ENCODE measurements at places on chromosomes 16 and 17.

DNA sequence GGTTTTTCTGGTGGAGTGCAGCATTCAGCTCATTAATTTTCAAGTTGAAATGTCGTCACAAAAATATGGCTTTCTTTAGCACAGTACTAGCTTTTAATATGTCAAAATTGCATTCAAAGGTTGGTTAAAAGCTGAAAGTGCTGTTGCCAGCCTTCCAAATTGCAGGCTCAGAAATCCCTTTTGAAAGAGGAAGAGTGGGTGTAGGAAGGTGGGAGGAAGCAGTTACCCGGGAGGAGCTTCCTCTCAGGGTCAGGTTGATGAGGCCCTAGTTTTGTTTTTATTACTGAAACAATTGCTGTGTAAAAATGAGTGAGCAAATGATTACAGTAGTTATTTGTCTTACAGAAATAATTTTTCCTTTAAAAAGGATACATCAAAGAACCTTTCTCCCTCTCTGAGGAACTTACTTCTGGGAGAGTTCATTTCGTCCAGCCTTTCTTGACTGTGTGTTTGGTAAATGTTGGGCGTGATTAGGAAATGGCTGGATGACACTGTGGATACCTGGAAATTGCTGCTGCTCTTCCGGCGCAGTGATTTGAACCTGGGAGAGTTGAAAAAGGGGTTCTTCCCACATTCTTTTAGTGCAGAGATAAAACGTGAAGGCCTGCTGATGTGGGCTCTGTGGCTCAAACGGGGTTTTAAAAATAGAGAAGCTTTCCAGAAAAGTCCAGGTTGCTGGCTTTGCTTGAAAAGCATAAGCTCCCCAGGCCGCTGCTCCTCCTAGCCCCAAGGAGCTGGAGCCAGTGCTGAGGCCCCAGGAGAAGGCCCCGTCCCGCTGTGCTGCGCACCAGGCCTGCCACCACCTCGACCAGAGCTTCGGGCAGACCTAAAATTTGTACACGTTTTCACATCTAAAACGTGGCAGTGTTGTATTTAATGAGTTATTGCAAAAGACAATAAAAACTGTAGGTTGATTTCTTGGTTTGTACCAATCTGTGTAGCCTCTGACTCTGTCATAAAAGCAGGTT, 41.7 kb downstream of the SEC14L1 start:
- DNase-seq, result no peak

DNA sequence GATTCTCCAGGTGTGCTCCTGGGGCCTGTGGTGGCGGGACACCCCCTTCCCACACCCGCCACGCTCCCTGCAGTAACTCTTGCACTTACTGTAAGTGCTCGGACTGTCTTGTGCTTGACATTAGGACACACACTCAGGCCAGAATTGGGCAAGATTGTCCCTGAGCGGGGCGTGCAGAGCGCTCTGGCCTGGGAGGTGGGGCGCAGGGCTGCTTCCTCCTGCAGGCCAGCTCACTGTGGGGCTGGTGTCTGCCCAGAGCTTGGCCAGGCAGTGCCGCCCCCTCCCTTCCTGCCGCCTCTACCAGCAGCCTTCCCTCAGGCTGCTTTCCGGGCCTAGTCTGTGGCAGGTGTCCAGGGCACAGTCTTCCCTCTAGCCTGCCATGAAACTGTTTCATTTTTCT, 6.1 kb upstream of the ATP6V0C start:
- DNase-seq, result no peak

- DNase-seq, result peak; percentile 24
Measured at GRCh38 chr17:64441772-64442540, 7.0 kb upstream of the MILR1 start.

DNA sequence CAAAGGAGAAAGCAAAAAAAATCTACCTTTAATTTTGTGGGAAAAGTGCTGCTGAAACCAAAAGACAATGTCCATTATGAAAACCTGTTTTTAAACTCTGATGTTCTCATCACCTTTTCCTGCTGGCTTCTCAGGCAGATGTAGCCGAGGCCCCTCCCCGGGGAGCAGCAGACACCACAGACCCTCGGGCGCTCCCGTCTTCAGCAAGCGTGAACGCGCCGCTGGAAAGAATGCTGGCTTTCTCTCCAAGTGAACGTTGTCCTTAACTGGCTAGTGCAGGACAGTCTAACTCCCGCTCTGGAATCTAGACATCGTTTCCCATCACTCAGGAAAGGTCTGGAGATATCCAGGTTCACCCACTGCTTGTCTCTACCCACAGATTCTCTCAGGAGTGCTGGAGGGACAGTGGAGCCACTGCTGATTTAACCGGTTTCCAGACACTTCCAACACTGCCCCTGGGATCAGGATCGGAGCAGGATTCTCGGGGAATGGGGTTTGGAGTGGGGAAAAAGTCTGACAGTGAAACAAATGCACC, 211.2 kb downstream of the RBFOX3 start:
- DNase-seq, result no peak

GRCh38 chr17:28547623-28548416, 4.6 kb downstream of the UNC119 start:
- DNase-seq, result peak; percentile 49

DNA sequence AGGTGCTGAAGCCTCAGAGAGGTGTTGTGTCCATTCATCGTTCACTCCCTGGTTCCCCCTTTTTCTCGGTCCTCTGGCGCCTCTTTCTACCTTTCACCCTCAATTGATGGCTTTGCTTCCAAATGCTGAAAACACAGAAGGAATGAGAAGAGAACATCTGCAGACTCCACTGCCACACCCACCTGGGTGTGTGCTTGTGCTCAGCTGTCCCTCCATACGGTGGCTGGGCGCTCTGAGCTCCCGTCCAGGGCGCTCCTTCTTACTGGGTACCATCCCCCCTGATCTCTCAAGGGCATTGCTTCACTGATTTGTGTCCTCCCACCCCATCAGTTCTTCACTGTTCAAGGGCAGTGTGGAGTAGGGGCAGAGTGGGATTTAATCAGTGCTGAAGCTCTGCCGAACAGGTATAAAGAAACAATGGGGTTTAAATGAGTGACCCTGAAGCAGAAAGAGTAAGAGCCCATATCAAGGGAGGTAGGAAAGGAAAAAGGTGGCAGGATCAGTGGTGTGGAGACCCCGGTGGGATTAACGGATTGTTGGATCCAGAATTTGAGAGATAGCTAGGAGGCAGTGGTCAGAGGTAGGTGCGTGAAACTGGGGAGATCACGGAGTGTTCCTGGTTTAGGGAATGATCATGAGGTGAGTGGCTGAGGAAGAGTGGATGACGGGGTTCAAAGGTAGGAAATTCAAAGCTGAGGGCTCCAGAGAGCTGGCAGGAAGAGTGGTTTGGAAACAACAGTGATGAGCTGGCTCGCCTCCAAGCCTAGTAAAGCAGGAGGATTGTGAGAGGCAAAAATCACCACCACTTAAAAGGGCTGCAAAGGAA, 40.8 kb downstream of the MRTFB start:
- no peak for DNase-seq

DNA sequence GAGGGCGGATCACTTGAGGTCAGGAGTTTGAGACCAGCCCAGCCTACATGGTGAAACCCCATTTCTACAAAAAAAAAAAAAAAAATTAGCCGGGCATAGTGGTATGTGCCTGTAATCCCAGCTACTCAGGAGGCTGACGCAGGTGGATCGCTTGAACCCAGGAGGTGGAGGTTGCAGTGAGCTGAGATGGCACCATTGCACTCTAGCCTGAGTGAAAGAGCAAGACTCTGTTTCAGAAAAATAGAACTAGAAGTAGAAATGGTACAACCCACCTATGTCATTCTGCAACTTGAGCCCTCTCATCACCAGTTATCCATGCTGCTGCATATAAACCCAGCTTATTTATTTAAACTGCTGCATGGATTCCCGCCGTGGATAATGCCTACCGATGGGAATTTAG, 1.6 kb downstream of the SCNN1B start:
- no peak for DNase-seq

GRCh38 chr17:29617125-29617480, 5.6 kb downstream of the CORO6 start:
- no peak for DNase-seq

DNA sequence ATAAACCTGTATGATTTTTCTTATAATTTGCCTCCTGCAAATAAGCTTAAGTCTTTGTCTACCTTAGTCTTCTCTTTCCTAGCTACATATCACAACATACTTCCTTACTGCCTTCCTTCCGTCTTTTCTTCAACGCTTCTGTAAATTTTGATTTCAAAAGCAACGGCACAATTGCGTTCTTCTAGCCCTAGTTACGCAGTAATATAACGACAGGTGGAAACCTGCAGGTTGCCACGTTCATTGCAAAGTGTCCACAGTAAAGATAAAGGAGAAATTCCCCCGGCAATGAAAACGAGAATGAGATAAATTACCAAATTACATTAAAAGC, 546 bp upstream of the PSMD7 start:
- DNase-seq, result no peak

DNA sequence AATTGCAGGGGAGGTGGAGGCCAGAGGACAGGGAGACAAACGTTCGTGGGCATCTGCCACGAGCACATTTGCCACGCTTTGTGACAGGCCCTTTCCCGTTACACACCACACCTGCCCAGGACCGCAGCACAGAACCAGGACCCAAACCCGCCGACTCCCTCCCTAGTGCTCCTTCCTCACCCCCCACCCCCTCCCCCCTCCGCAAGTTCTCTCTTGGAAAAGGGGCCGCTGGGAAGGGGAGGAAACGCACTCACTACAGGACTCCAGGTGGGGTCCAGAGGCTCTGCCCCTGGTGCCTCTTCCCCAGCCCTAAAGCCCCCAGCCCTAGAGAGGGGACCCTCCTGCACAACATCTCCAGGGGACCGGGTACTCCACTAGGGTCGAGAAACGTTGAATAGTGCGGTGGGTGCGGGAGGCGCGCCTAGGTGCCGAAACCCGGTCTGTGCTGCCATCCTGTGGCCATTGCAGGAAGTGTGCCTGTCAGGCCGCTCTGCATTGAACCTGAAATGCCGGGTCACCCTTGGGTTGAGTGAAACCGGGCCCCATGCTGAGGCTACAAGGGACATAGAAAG, 21.9 kb upstream of the EIF1 start:
- no peak for DNase-seq

GRCh38 chr16:86858501-86858900, 280.2 kb downstream of the FOXL1 start:
- DNase-seq, result no peak

DNA sequence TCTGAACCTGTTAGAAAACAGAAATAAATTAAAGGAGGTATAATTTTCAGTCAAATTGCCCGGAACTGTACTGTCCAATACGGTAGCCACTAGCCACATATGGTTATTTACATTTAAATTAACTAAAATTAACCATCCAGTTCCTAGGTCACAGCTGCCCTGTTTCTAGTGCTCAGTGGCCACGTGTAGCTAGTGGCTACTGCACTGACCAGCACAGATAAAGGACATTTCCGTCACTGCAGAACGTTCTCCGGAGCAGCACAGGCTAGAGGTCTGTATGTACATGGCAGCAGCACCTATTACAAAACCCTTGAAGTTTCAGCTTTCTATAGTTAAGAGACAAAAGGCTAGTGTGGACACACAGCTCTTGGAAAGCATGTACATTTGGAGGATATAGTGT, 33.7 kb downstream of the CPSF4L start:
- no peak for DNase-seq

DNA sequence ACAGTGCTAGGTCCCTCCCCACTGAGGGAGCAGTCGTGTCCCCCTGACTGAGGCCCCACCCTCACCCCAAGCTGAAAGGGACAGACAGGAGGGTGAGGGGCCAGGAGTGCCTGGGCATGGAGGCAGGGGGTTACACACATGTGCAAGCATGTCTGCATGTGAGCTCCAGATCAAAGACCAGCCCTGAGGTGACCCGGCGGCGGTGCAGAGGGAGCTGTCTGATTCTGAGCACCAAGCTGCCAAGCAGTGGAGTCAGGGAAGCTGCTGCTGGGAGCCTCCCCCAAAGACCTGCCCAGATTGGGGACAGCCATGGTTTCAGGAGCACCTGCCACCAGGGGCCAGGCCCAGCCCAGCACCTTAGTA, 5.5 kb downstream of the DLX3 start:
- no peak for DNase-seq

- no peak for DNase-seq
Measured at GRCh38 chr17:75402026-75402425, 3.5 kb downstream of the GRB2 start.

DNA sequence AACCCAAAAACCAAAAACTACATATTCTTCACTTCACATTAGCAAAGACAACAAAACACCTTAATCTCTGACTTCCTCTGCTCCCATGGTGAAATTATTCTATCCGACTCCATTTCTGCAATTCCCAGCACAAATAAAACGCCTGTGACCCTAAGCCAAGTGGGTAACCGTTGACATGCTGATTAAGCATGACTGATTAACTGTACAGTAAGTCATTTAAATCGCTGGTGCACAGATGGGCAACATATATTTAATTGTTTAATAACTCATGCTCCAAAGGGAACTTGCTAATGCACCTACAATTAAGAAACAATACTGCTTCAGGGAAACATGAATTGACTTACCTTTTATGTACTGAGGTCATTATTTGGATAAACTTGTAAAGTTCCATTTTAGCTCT, 436.7 kb downstream of the KIF2B start:
- DNase-seq, result no peak

DNA sequence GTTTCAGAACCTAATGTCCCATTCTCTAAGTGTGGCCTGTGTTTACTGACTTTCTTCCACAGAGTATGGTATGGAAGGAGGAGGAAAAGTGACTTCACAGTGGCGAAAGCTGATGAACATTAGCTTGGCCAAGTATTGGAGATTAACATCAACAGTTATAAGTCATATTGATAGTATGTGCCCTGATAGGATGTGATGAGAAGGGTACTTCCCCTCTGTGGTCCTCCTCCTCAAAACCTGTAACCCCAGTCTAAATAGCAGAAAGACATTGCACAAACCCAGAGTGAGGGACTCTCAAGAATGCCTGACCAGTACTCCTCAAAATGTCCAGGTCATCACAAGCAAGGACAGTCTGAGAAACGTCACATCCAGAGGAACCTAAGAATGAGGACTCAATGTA, 73.1 kb downstream of the CLEC16A start:
- no peak for DNase-seq

DNA sequence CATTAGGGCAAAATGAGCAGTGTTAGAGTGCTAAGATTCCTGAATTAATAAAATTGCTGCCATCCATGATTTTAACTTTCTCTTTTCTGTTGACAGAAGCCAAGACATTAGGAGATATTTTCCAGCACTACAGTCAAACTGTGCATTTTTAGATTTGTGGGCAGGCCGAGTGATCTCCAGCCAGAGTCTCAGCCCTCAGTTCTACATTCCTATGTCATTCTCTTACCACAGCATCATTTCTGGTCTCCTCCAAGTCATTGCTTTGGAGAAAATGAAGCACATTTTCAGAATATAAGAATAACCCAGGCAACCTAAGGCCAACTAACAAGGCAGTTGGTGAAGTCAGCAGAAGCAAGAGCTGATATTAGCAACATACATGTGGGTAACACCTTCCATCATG, 74.6 kb upstream of the NUDT7 start:
- no peak for DNase-seq

GRCh38 chr16:62543516-62543915, 507.3 kb upstream of the CDH8 start:
- DNase-seq, result no peak

- no peak for DNase-seq
Measured at GRCh38 chr17:4626734-4627256, 14.7 kb downstream of the ALOX15 start.

Data from smooth muscle cell of the brain vasculature (primary cell).